ENCODE measurements at places on chromosomes 2 and 18. TPM values are rescaled to one million over a fixed set of nuclear protein-coding genes. Genes with fewer than 3 reads are reported as not detected.

DNA sequence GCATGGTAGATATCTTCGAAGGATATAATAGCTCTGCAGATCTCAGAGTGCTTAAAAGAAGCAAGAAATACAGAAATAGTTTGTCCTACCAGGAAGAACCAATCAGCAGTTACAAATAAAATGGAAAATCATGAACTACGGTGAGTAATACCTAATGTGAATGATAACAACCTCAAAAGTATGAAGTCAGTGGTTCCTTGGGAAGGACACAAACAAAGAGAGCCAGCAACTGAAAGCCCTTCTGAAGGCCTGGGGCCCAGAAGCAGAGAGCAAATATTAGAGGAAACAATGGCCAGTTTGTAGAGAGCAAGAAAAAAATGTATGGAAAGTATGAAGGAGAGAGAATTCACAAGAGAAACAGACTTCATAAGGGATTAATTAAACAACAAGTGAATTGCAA, 226.8 kb upstream of the CHST9 start:
- no peak overlapping the region for H3K27ac ChIP-seq
- no peaks in the 10 kb centered on the region for H3K36me3 ChIP-seq
- H3K4me1 ChIP-seq, result no peaks in the 10 kb centered on the region
- no peaks in the 10 kb centered on the region for H3K27me3 ChIP-seq

DNA sequence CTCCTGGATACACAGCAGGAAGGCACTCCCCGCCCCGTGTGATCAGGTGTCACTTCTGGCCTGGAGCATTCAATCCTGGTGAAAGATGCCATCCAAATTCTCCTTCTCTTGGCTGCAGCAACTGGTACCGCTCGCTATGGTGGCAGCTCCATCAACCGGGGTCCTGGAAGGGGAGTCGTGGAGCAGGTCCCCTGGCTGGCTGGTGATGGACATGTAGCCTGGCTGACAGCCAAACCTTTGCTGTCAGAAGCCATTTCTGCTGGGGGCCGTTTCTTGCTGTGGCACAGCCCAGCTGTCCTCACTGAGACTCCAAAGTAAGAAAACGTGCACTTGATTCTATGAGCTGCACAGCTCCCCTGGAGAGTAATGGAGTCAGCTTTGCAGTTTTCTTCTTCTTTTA, 7.1 kb upstream of the CYS1 start:
- H3K4me3 ChIP-seq, result no peak overlapping the region
- DNase-seq, result no peak
- peaks cover 20% of the 10 kb centered on the region for H3K4me1 ChIP-seq
- peaks cover 65% of the 10 kb centered on the region for H3K27me3 ChIP-seq
- peaks cover 6% of the 10 kb centered on the region for H3K36me3 ChIP-seq
- no peak overlapping the region for H3K27ac ChIP-seq

DNA sequence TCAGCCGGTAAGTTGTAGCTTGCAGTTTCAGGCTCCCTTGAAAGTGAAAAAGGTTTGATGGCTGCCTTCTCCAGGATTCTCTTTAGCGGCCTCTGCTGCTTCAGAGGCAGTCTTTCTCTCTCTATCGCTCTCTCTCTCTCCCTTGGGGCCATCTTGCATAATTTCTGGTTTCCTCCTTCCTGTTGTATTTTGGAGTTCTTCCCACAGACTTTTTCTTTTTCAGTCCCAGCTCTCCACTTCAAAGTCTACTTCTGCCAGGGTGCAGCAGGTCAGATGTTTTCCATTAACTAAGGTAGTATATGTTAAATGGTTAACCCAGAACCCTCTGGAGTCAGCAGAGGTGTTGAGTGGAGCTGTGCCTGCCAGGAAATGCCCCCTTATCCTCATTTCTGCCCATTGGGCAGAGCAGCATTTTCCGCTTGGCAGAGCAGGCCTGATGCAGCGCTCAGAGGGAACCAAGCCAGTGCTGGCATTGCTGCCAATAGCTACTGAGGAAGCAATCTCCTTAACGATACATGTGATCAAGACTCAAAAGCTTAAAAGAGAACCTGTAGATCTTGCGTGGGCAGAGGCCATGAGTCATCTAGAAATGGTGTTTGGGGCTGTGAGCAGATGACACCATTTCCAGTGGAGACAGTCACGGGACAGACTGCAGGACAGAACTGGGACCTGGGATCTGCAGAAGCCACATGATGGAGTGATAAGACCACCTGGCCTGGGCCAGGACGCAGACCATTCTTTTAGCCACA, 20.8 kb downstream of the DBI start:
- peaks cover 16% of the 10 kb centered on the region for H3K27me3 ChIP-seq
- peaks cover 8% of the 10 kb centered on the region for H3K4me1 ChIP-seq
- no peak overlapping the region for H3K4me3 ChIP-seq
- no peak for DNase-seq
- no peaks in the 10 kb centered on the region for H3K36me3 ChIP-seq

DNA sequence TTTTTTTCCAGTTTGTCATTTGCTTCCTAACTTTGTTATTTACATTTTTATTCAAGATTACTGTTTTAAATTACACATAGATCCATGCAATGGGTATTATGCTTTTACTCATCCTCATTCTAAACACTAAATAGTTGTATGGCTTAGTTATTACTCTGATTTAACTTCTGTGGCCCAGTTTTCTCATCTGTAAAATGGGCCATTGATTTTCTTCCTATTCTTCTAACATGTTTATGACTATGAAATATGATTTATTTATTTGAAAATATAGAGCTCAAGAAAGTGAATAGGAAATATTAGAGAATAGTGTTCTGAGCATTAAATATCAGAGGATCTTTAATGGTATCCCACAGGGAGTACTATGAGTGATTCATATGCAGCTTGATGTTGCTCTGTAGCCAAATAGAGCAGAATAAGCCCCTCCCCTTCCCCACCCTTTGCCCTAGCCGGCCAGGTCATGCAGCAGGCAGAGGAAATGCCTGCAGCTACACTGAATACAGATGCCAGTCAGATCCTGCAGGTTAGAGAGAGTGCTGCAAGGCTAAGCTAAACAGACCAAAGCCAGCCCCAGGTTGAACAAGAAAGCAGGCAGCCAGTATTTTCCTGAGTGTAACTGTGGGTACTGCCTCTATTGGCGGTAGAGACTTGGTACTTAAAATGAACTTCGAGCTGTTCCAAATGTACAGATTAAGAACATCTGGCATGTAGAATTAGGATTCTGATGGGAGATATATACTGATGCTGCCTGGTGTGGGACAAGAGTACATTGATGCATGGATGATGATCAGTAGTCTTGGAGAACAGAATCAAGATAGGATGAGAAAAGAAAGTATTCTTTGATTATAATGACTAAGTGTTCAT, 11.7 kb upstream of the ACYP2 start:
- H3K4me3 ChIP-seq, result no peak overlapping the region
- no peak overlapping the region for H3K27ac ChIP-seq
- peaks cover 13% of the 10 kb centered on the region for H3K4me1 ChIP-seq
- H3K36me3 ChIP-seq, result no peaks in the 10 kb centered on the region
- peaks cover 22% of the 10 kb centered on the region for H3K27me3 ChIP-seq
- peak; percentile 24 for DNase-seq

DNA sequence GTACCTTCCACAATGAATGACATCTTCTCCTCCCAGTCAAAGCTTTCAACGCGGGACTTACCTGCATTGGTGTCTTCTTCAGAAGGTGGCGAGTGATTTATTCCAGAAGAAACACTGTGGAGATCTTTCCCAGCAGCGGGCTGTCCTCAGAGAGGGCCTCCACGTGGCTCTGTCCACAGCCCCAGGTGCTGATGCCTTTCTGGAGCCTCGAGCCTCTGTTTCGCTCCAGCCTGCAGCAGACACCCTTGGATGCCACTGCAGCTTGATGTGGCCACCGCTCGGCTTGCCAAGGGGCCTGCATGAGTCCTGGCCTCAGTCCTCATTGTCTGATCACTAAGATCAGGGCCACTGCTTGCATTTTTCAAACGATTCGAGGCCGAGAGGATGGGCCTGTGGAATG, 46.6 kb upstream of the GALR1 start:
- no peak for DNase-seq
- H3K27me3 ChIP-seq, result peaks cover 4% of the 10 kb centered on the region
- no peaks in the 10 kb centered on the region for H3K36me3 ChIP-seq
- H3K27ac ChIP-seq, result no peak overlapping the region
- peaks cover 19% of the 10 kb centered on the region for H3K4me1 ChIP-seq
- H3K4me3 ChIP-seq, result no peak overlapping the region

DNA sequence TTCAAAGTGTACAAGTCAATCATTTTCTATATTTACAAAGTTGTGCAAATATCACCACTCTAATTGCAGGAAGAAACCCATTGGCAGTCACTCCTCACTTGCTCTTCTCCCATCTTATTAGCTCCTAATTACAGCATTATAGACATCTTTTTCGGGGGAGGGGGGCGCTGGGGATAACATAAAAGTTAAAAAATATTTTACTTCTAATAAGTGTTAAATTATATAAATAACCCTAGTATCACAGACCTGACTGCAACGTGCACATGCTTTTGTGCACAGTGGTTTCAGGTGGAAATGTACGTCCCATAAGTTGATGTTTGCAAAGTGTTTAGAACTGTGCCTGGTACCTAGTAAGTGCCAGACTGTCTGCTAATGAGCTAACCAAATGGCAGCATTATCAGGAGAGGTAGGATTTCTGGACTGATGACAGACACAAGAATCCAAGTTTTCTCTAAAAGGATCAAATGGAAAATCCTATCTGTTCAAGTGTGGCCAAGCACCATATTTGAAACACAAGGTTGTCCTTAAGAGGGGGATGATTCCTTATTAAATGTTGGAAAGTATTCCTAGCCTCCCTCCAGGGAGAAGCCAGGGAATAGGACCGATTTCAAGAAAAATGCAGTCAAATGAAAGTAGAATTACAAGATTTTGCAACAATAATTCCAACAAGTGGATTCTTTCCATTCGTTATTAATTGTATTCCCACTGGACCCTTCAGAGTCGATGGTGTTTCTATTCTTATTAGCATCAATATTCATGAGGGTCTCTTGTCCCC, 70.0 kb downstream of the ACKR3 start:
- no peak for DNase-seq
- no peak overlapping the region for H3K4me3 ChIP-seq
- H3K27me3 ChIP-seq, result peaks cover 3% of the 10 kb centered on the region
- no peaks in the 10 kb centered on the region for H3K4me1 ChIP-seq
- no peak overlapping the region for H3K27ac ChIP-seq

- H3K27ac ChIP-seq, result no peak overlapping the region
Observed at GRCh38 chr2:96549967-96550786, 13.6 kb downstream of the ARID5A start.

- no peak overlapping the region for H3K27ac ChIP-seq
- peaks cover 4% of the 10 kb centered on the region for H3K36me3 ChIP-seq
- H3K4me1 ChIP-seq, result peaks cover 21% of the 10 kb centered on the region
- H3K4me3 ChIP-seq, result no peak overlapping the region
Observed at GRCh38 chr18:62321201-62321600, 3.9 kb upstream of the TNFRSF11A start.

DNA sequence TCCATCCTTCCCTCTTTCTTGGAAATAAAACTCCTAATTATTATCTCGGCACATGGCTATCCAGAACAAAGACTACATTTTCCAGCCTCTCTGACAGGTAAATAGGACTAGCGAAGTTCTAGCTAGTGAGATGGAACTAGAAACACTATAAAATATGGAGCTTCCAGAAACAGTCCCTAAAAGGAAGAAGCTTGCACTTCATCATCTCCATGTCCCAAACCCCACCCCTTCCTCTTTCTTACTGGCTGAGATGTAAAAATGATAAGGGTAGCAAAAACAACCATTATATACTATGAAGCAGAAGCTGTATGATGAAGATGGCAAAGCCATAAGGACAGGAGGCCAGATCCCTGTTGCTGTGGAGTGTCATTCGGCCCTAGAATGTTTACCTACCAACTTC, 11.7 kb upstream of the ACTR2 start:
- no peak for DNase-seq
- H3K4me1 ChIP-seq, result peaks cover 14% of the 10 kb centered on the region
- H3K4me3 ChIP-seq, result no peak overlapping the region
- no peaks in the 10 kb centered on the region for H3K27me3 ChIP-seq
- no peak overlapping the region for H3K27ac ChIP-seq

- peak overlapping the region; percentile 88 for H3K27ac ChIP-seq
- H3K4me3 ChIP-seq, result peak overlapping the region; percentile 26
- no peaks in the 10 kb centered on the region for H3K27me3 ChIP-seq
- H3K36me3 ChIP-seq, result no peaks in the 10 kb centered on the region
- peaks cover 83% of the 10 kb centered on the region for H3K4me1 ChIP-seq
- no peak for DNase-seq
Observed at GRCh38 chr2:96524482-96525210, 11.9 kb upstream of the ARID5A start.

GRCh38 chr2:12501469-12502158, 215.1 kb upstream of the TRIB2 start:
- peaks cover 87% of the 10 kb centered on the region for H3K4me1 ChIP-seq
- no peaks in the 10 kb centered on the region for H3K27me3 ChIP-seq
- peak overlapping the region; percentile 76 for H3K27ac ChIP-seq
- H3K4me3 ChIP-seq, result peak overlapping the region; percentile 34
- DNase-seq, result peak; percentile 82
- peaks cover 6% of the 10 kb centered on the region for H3K36me3 ChIP-seq

DNA sequence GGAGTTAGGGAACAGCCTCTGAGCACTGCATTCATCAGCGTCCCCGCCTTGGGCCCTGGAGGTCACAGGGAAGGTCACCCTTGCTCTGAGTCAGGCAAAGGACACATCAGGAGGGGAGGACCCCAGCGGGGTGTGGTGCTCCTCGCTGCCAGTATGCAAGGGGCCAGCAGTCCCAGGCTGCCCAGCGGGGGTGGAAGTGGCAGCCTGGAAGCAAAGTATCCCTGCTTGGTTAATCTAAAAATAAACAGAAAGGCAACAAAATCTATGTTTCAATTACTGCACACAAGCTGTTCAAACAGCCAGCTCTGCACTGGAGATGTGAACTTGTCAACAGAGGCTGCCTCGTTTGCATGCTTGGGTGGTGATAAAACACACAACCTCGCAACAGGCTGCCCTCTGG, 164.1 kb downstream of the KLHL29 start:
- H3K4me1 ChIP-seq, result peaks cover 10% of the 10 kb centered on the region
- H3K27me3 ChIP-seq, result no peaks in the 10 kb centered on the region
- H3K36me3 ChIP-seq, result no peaks in the 10 kb centered on the region

GRCh38 chr18:37889963-37890362, 324.4 kb upstream of the CELF4 start:
- H3K27me3 ChIP-seq, result no peaks in the 10 kb centered on the region
- H3K27ac ChIP-seq, result no peak overlapping the region
- no peak overlapping the region for H3K4me3 ChIP-seq
- no peaks in the 10 kb centered on the region for H3K4me1 ChIP-seq
- no peaks in the 10 kb centered on the region for H3K36me3 ChIP-seq

The MRPL30 gene
- total RNA-seq, result 29.4 TPM

The GAL3ST2 gene
- total RNA-seq, result 1.3 TPM

The SLC4A5 gene
- total RNA-seq, result 1.2 TPM

The METTL5 gene
- 95.2 TPM for total RNA-seq

The LDLRAD4 gene
- total RNA-seq, result 32.7 TPM

Measured in activated T-helper 2 cell treated with anti-CD3 and anti-CD28 coated beads, Interferon-gamma antibody, Interleukin-2, Interleukin-4, amounts not matched to agents 10 μg/mL and 5 μg/mL and 100 μg/mL, durations not matched to agents 14 hours and 24 hours and 36 hours (primary cell).